ENCODE measurements at places on chromosomes 13 and 19. TPM values are rescaled to one million over a fixed set of nuclear protein-coding genes. Genes with fewer than 3 reads are reported as not detected.

Gene KLK8
- total RNA-seq: not detected

Gene SULT2B1
- total RNA-seq: 16.0 TPM

Gene MATK
- total RNA-seq: 1.5 TPM

Gene TUBA3C
- not detected for total RNA-seq

Gene TEX101
- not detected for total RNA-seq

Gene LILRA1
- not detected for total RNA-seq

Gene SOX21
- 0.91 TPM for total RNA-seq

Gene GNG7
- 0.06 TPM for total RNA-seq

Gene ZNF616
- 0.55 TPM for total RNA-seq

Gene TGFBR3L
- total RNA-seq: 1.8 TPM

Gene GSX1
- not detected for total RNA-seq

Gene TSPAN16
- total RNA-seq: not detected

Gene SIGLEC6
- not detected for total RNA-seq
